ENCODE measurements at places on chromosomes 7 and 10.
A peak's percentile ranks its signal among the peaks of the same experiment; 100 is the strongest.

- no peak for DNase-seq
Measured at GRCh38 chr7:43229801-43230200, 117.4 kb downstream of the HECW1 start.

GRCh38 chr7:129864042-129864441 lies 88.7 kb downstream of the UBE2H start:
- DNase-seq = no peak

DNA sequence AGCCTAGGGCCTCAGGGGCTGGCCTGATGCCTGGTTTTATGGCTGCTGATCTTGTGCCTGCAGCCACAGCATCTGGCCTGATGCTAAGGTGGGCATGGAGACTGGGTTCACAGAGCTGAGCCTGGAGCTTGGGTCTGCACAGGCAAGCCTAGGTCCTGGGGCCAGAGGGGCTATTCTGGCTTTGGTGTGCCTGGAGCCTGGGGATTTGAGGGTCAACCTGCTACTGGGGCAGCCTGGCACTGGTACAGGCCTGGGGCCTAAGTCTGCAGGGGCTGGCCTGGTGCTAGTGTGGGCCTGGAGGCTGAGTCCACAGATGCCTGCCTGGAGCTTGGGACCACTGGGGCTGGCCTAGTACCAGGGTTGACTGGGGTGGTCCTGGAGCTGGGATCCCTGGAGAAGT lies 481.8 kb upstream of the GHITM start:
- DNase-seq = no peak

- DNase-seq = no peak
Measured at GRCh38 chr7:127922656-127923055, 108.6 kb downstream of the LRRC4 start.

GRCh38 chr7:27173511-27173955 lies 587 bp downstream of the HOXA10 start:
- DNase-seq = no peak

DNA sequence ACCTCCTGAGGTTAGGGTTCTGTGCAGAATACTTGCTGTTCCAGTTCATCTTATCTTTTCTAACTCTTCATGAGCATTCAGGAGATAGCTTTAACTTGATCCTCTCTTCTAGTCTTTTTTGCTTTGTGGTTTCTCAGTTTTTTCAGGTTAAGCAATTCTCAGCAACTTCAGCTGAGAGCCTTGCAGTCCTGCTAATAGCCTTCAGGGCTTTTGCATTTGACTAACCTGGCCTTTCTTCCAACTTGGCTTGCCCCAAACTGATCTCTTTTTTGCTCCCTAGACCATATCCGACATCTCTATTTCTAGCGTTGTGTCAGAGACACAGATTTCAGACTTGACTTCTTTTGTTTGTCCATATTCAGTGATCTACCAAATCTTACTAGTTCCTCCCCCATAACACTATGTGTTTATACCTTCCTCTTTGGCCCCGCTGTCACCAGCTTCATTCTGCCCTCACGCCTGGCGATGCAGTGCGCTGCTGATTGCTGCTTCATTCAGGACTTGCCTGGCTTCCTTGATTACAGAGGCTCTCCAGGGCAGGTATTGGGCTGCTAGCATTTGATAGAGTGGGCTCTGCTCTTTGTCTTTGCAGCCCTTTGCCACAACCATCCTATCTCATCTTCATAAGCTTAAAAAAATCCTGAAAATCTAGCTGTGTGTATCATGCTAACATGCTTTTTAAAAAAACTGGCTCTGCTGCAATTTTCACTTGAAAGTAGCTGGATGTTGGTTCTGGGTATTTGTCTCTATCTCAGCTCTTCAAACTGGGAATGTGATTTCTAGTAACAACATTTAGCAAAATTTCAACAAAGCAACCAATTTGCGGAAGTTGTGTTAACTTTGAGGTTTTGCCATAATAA lies 9.6 kb downstream of the CUL1 start:
- no peak for DNase-seq

- no peak for DNase-seq
Measured at GRCh38 chr7:91425149-91425548, 160.9 kb downstream of the FZD1 start.

DNA sequence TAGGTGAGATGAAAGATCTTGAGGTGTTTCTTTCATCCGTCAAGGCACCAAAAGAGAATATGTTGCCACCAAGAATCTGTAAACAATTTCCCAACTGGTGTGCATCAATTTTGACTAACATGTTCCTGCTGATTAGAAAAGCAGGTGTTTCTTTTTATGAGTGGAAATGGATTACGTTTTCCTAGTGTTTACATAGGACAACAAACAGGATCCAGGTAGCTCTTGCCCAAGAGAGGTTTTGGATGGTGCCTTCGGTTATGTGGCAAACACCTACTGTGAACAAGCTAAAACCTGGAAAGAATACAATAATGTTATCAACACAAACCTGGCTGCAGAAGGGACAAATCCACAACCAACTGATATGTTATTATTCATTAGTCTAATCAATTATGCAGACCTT lies 53.6 kb upstream of the WNT16 start:
- DNase-seq = no peak

GRCh38 chr7:93910076-93910994 lies 4.0 kb downstream of the GNGT1 start:
- DNase-seq = no peak

DNA sequence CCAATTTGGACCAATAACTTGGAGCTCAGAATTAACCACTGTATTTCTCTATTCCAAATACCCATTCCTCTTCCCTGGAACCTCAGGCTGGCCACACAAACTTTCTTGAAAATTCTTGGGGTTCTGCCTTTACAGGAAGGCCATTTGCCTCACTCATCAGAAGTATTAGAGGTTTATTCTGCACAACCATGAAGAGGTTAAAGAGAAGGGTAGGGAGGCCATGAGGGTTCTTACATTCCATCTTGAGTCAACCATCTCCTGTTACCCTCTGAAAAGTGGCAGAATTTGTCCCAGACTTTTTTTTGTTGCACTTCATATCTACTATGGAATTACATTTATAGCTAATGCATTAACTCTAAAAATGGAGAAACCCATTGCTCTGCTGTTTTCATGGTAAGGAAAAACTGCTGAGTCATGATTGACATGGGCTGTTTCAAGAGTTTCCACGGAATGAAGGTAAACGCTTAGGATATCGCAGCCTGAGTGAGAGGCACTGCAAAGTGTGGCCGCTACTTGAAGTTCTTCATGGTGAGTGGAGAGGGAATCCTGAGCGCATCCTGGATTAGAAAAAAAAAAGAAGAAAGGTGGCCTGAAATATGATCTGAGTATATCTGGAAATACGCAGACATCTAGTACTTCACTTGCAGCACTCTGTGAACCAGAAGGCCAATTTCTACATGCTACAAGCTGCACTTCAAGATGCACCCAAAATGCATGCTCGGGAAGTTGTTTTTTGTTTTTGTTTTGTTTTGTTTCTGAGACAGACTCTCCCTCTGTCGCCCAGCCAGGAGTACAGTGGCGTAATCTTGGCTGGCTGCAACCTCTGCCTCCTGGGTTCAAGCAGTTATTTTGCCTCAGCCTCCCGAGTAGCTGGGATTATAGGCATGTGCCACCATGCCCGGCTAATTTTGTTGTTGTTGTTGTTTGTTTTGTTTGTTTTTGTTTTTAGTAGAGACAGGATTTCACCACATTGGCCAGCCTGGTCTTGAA lies 83.7 kb downstream of the KIAA1217 start:
- no peak for DNase-seq

- no peak for DNase-seq
Measured at GRCh38 chr7:130867039-130867438, 133.0 kb upstream of the KLF14 start.

DNA sequence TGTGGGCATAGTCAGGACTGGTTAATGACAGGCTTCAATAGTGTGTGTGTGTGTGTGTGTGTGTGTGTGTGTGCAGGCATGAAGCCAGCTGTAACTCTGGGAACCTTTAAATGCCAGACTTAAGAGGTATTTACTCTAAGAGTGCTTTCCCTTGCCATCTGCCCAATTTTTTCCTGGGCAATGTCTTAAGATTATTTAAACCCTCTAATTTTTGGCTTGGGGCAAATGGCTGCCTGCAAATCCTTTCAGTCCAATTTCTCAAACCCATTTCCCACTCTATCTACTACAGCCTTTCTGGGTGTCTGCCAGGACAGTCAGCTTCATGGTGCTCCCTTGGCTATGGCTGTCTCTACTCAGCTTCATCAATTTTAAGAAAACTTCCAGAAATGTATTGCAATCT lies 62.6 kb upstream of the C1GALT1 start:
- no peak for DNase-seq

- no peak for DNase-seq
Measured at GRCh38 chr10:99920486-99920885, 89.3 kb downstream of the DNMBP start.

GRCh38 chr7:17506095-17506494 lies 207.6 kb downstream of the AHR start:
- DNase-seq = peak; percentile 32

GRCh38 chr7:128840326-128841170 lies 10.3 kb downstream of the FLNC start:
- no peak for DNase-seq

DNA sequence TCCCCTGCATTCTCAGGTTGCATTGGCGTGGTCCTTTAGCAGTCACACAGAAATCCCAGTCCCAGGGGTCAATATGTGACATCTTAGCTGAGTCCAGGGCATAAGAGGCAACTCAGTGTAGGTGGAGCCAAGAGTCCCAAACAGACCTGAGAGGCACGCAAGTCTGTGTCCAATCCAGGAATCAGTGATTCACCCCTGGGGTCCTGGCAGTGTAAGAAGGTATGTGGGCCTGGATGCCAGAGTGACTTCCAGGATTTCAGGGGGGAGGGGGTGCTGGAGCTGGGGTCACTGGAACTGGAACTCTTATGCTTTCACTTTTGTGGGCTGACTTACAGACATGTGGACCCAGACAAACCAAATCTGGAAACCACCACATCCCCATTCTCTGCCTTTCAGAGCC lies 26.8 kb downstream of the FRMPD2 start:
- DNase-seq = no peak

DNA sequence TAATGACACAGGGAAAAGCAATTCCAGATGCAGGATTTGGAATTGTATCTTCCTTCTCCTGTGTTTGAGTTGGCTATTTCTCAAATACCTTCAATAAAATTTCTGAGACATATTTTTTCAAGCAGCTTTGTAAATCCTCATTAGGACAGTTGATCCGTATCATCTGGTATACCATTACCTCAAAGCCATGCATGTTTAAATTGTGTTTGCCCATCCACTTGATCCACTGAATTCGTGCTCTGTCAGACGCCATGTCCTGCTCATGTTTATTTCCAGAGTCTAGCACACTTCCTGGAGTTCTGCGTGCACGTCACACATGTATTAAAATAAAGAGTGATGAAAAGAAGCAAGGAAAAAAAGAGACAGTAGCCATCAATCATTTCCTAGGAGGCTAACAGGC lies 141.8 kb upstream of the CDC14C start:
- no peak for DNase-seq

GRCh38 chr10:124346831-124347230 lies 71.9 kb downstream of the OAT start:
- DNase-seq = no peak

- DNase-seq = no peak
Measured at GRCh38 chr7:74464931-74465886, 11.5 kb downstream of the GTF2IRD1 start.

- no peak for DNase-seq
Measured at GRCh38 chr7:91187061-91187460, 77.2 kb upstream of the FZD1 start.

GRCh38 chr10:75414527-75414926 lies 13.0 kb upstream of the ZNF503 start:
- no peak for DNase-seq

- no peak for DNase-seq
Measured at GRCh38 chr7:112566442-112567324, 85.9 kb downstream of the LSMEM1 start.

DNA sequence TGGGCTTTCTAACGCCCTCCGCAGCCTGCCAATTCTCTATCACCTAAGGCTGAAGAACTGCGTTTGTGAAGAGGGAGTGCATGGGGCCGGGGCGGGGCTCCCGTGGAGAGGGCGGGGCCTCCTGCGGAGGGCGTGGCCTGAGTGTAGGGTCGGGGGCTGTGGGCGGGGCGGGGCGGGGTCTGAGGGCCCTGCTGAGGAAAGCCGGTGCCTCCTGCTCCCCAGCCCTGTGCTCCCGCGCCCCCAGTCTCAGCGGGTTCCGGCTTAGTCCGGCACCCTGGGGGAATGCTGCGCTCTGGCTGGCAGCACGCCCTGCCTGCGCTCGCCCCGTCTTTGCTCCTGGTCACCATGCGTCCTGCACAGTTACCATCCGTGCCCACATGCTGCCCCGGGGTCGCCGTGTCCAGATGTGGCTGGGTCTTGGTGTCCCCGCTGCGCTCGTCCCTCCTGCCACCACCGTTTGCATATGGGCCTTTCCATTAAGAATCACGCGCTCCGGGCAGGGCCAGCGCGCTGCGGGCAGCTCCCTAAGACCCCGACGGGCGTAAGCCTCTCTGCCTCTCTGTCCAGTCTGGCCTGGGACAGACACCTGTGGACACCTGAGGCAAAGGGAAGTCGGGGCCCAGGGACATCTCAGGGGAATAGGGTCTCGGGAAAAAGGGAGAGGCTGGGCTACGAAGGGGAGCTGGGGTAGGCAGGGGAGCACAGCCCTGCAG lies 144.0 kb upstream of the RET start:
- DNase-seq = no peak

DNA sequence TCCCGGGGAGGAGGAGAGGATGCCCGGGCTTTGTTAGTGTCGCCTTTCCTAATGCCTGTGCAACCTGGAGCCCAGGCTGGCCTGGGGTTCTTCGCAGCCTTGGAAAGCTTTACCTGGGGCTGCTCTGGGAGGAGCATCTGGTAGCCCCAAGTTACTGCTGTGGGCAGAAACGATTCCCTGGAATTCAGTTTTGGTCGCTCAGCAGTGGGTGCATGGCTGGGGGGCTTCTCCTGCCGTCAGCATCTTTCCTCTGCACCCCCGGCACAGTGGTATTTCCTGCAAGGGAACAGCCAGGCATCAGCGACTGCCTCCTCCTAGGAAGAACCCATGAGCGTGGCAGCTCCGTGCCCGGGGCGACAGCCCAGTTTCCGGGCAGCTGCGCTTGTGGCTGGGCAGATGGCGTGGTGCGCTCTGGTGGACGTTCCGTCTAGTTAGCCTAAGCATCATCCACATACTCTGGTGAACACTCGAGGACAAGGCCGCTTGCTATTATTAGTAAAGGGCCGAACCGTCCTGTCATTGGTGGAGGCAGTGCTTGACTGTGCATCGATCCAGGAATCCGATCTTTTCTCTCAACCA lies 107.0 kb upstream of the BTBD16 start:
- DNase-seq = no peak

DNA sequence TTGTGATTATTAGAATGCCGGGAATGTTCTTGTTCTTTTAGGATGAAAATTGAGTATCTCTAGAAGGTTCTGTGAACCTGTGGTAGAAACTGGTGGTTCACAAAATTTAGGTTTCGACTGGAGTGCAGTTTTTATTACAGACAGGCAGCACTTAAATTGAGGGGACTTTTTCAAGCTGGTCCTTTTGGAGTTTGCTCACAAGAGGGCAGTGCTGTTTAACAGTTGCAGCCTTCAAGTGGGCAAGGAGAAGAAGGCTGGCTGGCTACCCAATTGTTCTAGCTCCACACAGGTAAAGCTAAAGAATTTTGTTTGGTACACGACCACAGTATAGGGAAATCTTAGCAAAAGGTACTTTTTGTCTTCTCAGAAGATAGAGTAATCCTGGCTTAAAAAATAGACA lies 233.6 kb downstream of the SNX13 start:
- DNase-seq = peak; percentile 51
